ENCODE measurements at places on chromosomes 5 and 9.

DNA sequence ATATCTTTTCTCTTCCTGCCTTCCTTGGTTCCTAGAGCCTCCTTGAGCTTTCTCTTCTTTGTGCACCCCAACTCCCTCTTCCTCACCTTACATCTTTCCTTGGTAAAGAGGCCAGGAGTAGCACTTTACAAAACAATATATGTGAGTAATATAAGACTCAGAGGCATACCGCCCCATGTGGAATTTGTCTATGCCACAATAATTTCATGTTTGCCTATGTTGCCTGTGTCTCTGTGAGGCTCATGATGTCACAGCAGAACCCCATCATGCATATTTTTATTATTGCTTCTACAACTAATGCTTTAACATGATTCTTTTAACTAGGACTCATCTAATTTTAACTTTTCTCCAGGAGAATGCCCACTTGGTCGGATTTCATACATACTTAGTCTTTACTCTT, 15.0 kb upstream of the LVRN start:
- no peak for DNase-seq

GRCh38 chr5:4700069-4700468, 440.1 kb upstream of the ADAMTS16 start:
- DNase-seq, result peak; percentile 9

- no peak for DNase-seq
Measured at GRCh38 chr5:56498759-56499395, 265.7 kb upstream of the ANKRD55 start.

- DNase-seq, result no peak
Measured at GRCh38 chr5:158431369-158432029, 572.6 kb upstream of the CLINT1 start.

GRCh38 chr5:137286025-137286610, 213.0 kb downstream of the SPOCK1 start:
- no peak for DNase-seq

- DNase-seq, result no peak
Measured at GRCh38 chr9:32136700-32137339, 247.6 kb upstream of the ACO1 start.

DNA sequence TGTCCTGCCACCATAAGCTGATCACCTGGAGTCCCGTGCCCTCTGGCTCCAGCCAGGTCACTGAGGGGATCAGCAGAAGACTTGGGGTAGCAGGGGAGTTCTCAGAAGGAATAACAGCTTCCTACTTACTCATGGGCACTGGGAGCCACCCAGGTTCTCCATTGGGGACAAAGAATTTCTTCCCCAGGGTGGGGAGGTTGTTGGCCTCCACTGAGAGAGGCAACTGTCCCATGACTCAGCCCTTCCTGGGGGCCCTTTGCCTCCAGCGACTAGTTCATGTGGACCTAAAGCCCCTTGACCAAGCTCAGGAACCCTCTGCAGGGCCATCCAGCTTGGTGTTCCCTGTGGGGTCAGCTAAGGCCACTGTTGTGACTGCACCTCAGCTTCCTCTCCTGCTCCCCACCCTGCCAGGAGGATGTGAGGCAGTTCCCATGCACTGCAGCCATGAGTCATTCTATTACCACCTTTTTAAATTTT, 175.0 kb downstream of the AUH start:
- no peak for DNase-seq

- DNase-seq, result no peak
Measured at GRCh38 chr5:133382661-133383579, 229.4 kb downstream of the FSTL4 start.

GRCh38 chr5:96023518-96023917, 61.9 kb upstream of the ELL2 start:
- no peak for DNase-seq

DNA sequence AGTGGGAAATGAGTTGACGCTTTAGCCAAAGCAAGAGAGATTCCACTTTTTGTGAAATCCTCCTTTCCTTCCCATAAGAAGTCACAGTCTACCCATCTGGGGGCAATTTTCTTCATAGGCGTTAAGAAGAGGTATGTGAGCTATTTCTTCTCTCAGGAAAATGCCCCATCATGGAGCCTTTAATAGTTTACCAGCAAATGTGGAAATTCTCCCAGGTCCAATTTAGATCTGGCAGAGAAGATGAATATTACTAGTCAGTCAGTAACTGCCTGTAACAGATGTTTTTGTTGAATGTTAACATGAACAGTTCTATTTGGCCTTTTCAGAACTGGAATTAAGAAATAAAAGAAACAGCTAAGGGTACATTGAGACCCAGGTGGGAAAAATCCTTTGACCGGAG, 156.4 kb upstream of the RFX3 start:
- no peak for DNase-seq

GRCh38 chr5:40571729-40572128, 108.0 kb upstream of the PTGER4 start:
- DNase-seq, result no peak

GRCh38 chr9:76904661-76905457, 1.1 kb downstream of the PRUNE2 start:
- DNase-seq, result no peak

- no peak for DNase-seq
Measured at GRCh38 chr5:78879516-78879915, 105.6 kb downstream of the ARSB start.

DNA sequence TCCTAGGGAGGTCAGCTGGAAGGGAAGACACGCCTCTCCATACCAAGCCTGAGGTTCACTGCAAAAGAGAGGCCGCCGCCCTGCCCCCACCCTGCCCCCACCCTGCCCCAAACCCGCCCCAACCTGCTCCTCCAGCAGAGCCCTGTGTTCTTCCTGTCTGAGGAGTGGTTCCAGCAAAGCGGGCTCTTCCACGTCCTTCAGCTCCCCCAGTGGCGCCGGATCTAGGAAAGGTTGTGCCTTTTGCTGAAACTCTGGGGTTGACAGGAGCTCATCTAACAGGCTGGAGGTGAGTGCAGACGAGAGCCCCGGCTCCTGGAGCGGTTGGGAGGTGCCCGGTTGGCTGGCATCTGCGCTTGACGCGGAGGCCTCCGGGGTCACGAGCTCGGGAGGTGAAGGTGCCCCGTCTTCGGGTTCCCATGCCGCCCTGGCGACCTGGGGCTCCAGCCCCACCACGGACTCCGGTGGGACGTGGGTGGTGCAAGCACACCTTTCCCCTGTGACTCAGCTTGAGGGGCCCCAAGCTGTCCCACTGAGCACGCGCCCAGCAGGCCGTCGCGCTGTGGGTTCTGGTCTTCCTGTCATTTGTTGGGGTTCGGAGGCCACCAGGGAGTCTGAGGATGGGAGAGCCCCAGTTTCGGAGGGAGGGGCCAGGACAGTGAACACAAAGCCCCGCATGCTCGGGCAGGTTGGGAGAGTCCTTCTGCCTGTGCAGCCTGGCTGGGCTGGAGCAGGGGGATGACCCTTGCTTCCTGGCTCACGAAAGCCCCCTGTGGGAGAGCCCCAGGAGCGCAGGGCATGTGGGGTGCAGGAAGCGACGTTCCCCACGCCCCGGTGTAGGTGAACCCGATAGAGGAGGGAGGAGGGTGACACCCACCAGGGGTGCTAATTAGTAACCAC, 1467.1 kb downstream of the FOXD4L5 start:
- DNase-seq, result peak; percentile 51

- DNase-seq, result no peak
Measured at GRCh38 chr9:132459661-132460060, 49.6 kb downstream of the CFAP77 start.

- DNase-seq, result no peak
Measured at GRCh38 chr9:14343261-14344031, 29.5 kb upstream of the NFIB start.

DNA sequence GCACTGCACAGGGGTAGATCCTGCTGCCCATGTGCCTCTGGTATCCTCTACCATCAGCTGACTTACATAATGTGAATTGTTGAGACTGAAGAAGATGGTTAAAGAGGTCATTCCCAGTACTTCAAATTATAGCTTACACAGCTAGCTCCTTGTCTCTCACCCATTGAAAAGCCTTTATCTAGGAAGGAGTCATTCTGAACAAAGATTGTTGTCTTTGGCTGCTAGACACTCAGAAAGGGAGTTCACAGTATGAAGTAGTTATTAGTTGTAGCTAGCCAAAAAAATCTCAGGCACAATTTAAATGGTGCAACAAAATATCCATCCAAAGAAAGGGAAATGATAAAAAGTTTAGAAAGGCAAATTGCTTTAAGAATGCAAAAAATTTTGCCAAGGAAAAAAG, 102.0 kb upstream of the NREP start:
- DNase-seq, result no peak

GRCh38 chr5:179250561-179251225, 94.6 kb downstream of the ADAMTS2 start:
- no peak for DNase-seq

- DNase-seq, result peak; percentile 74
Measured at GRCh38 chr9:136342181-136343120, 15.1 kb downstream of the GPSM1 start.

GRCh38 chr9:19649336-19650041, 139.3 kb downstream of the SLC24A2 start:
- DNase-seq, result no peak

GRCh38 chr5:135490245-135491037, 38.3 kb upstream of the TIFAB start:
- no peak for DNase-seq

DNA sequence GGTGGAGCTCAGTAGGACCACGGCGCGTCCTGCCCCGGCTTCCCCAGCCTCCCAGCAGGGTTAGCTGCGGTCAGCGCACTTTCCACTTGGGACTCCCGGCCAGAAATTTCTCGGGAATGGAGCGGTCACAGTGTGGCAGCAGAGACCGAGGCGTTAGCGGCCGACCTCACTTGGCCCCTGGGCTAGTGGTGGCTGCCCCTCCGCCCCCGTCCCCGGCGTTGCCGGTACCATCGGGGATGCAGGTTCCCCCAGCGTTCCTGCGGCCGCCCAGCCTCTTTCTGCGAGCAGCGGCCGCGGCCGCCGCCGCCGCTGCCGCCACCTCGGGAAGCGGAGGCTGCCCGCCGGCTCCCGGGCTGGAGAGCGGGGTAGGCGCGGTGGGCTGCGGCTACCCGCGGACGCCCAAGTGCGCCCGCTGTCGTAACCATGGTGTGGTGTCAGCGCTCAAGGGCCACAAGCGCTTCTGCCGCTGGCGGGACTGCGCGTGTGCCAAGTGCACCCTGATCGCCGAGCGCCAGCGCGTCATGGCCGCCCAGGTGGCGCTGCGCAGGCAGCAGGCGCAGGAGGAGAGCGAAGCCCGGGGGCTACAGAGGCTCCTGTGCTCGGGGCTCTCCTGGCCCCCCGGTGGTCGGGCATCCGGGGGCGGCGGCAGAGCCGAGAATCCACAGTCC, 460 bp downstream of the DMRTA1 start:
- DNase-seq, result no peak

- DNase-seq, result no peak
Measured at GRCh38 chr5:29307478-29307877, 1886.0 kb upstream of the CDH6 start.

- no peak for DNase-seq
Measured at GRCh38 chr5:3024976-3025375, 273.5 kb upstream of the IRX2 start.

- DNase-seq, result no peak
Measured at GRCh38 chr9:17839776-17840175, 260.9 kb downstream of the SH3GL2 start.

DNA sequence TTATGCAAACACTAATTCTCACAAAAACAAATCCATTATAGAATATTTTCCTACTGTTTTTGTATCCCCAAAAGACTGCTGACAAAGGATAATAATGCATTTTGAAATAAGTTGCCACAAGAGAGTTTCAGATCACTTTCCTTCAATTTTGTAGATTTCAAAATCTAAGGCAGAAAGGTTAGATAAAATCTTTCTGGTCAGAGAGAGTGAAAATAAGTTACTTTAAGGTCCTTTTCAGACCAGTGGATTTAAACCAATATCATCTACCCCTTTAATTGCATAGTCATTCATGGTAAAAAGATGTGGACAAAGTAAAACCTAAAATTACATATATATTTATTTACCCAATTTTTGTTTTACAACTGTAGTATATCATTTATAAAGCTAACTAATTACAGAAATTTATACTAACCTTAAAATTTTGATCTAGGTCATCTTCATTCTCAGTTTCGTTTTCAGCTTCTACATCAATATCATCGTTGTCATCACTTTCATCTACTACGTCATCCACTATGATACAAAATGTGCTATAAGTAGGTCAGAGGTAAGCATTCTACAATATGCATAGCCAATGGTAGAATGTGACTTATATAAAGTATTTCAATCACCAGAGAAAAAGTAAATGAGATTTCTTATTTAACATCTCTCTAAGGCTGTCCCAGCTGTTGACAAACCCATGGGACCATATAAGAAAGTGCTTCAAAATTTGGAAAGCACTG, 95.7 kb downstream of the AGTPBP1 start:
- DNase-seq, result no peak

- DNase-seq, result no peak
Measured at GRCh38 chr9:15834541-15834940, 281.7 kb downstream of the CCDC171 start.

DNA sequence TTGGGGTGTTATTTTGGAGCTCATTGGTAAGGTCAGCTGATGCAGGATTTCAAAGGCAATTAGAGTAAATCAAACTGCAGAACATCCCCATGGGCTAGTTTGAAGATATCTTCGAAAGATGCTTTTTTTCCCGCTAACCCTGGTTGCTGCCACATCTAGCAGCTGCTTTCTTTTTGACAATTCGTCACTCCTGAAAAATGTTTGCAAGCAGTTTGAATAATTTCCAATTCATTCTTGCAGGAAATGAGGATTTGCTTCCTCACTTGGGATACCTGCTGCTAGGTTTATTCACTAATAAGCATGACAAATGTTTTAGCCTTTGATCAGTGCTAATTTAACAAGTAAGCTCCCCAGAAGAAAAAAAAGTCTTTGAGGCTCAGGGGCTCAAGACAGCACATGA, 649.6 kb upstream of the RORB start:
- no peak for DNase-seq

- no peak for DNase-seq
Measured at GRCh38 chr5:134543820-134544614, 18.5 kb downstream of the JADE2 start.

DNA sequence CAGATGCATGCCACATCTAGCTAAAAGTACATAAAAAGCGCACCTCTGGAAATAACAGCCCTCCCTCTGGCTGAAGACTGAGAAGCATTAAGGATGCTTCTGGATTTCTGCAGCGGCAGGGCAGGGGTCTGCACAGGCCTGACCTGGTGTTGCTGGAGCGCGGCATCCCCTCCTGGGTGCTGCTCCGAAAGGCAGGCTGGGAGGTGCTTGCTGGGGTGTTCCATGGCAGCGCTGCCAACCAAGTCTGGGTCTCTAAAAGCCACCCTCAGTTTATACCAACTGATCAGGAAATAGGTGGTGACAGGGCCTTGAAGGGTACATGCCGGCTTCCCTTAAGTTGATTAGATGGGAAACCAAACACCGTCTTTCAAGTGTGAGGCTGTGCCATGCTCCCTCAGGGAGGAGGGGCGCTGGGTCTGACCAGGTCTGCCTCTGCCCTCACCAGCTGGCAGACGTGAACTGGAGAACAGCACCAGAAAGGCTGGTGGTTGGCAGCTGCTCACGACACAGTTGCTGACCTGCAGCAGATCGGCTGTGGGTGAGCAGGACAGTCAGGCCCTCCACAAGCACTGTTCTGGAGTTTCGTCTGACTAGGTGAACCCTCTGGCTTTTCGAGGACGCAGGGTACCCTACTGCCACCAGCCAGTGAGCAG, 81.6 kb downstream of the DAP start:
- no peak for DNase-seq

- DNase-seq, result no peak
Measured at GRCh38 chr5:42944989-42945388, 95.1 kb downstream of the ANXA2R start.

- peak; percentile 8 for DNase-seq
Measured at GRCh38 chr9:86099701-86100364, 475 bp upstream of the GOLM1 start.

Data from stimulated activated CD4-positive, alpha-beta T cell treated with anti-CD3 and anti-CD28 coated beads, Interleukin-12 subunit alpha, Interleukin-12 subunit beta, amount 100 ng/mL, for 48 hours (primary cell).